ENCODE measurements at places on chromosomes 1 and 21.

GRCh38 chr1:189654906-189655305 lies 822.8 kb downstream of the BRINP3 start:
- DNase-seq: no peak

DNA sequence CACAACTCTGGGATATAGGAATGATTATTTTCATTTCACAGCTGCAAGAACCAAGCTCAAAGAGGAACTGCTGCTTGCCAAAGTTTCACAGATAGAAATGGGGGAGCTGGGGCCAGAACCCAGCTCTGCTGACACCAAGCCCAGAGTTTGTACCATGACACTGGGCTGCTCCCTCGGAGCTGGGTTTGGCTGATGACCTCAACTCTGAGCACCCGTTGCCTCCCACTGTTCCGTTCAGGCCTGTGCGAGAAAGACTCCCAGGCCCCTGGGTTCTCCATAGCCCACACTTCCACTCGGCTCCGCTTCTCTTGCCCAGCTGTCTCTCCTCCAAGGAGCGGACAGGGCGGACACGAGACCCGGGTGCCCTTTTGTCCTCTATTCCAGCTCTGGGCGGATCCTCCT lies 55.2 kb downstream of the NGF start:
- DNase-seq: peak; percentile 14

GRCh38 chr1:235327559-235328270 lies at the start of gene ARID4B:
Gene ARID4B, minus strand, starts transcription at chr1:235328179. Its CDS starts 1,260 bp downstream, at chr1:235326919.
- no peak for DNase-seq

- no peak for DNase-seq
Observed at GRCh38 chr1:95071539-95071938, 1.2 kb downstream of the ALG14 start.

DNA sequence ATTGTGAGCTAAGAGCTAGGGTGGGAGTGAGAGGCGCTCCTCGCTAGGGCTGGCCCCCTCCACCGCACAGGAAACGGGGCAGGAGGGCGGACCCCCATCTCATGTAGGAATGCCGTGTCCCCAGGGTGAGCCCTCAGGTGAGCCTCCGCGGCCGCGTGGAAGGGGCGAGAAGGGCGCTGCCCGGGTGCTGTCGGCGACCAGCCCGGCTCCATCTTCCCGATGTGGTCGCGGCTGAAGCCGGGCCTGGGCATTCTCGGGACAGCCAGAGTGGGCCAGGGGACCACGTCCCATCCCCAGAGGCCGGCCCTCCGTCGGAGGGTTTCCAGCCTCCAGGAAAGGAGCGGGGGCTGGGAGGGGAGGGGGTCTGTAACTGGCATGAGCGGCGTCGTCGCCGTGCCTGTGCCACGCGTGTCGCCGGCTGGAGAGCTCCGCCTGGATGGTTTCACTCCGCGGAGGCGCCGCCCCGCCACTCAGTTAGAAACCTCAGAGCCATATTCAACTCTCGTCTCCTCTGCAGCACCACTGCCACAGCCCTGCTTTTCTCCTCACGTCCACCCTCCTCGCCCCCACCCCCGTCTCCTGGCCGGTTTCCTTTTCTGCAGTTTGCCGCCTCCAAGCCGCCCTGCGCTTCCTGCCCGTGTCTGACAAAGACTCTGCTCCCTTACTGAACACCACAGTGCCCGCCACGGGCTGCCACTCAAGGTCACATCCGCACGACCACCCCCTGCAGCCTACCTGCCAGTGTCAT lies at the start of gene TMEM269:
TMEM269 (plus strand) TSS at position 46 of the 748 bp plus-strand sequence. CDS start 4,903 bp downstream, outside the sequence.
- no peak for DNase-seq

DNA sequence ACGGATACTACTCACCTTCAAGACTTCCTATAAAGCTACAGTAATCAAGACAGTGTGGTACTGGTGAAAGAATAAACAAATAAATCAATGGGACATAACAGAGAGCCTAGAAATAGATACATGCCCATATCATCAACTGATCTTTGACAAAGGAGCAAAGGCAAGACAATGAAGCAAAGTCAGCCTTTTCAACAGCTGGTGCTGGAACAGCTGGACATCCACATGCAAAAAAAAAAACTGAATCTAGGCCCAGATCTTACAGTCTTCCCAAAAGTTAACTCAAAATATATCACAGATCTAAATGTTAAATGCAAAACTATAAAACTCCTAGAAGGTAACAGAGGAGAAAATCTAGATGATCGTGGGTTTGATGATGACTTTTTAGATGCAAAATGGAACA lies 170.3 kb downstream of the MIS18A start:
- DNase-seq: no peak

GRCh38 chr1:233412812-233413211 lies 85.3 kb downstream of the MAP3K21 start:
- no peak for DNase-seq

GRCh38 chr1:238581332-238581731 lies 690.6 kb upstream of the ZP4 start:
- DNase-seq: no peak

GRCh38 chr1:172513479-172513878 lies 19.5 kb upstream of the SUCO start:
- DNase-seq: no peak

DNA sequence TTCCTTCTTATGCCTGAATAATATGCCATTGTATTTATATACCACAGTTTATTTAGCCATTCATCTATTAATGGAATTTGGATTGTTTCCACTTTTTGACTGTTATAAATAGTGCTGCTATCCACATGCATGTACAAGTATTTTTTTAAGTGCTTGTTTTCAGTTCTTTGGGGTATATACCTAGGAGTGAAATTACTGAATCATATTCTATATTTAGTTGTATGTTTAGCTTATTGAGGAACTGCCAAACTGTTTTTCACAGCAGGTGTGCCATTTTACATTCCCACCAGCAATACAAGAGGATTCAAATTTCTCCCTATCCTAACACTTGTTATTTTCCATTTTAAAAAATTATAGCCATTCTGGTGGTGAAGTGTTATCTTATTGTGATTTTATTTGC lies 7.6 kb upstream of the HJV start:
- no peak for DNase-seq

- DNase-seq: no peak
Observed at GRCh38 chr1:229363723-229364122, 20.9 kb upstream of the CCSAP start.

DNA sequence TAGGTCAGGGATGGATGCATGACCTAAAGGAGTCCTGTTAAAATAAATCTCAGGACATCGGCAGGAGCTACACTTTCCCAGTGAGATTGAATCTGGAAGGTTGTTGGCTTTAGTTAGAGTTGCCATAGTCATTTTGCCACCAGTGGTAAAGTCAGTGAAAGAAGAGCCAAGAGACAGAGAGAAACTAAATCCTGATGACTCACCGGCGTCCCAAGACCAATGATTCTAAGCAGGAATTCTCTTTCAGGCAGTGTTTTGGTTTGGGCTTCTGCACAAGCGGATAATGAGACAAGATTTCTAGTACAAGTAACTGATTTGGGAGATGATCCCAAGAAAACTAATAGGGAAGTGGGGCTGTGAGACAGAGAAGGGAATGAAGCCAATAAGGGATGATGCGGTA lies 88.8 kb upstream of the ETS2 start:
- no peak for DNase-seq

DNA sequence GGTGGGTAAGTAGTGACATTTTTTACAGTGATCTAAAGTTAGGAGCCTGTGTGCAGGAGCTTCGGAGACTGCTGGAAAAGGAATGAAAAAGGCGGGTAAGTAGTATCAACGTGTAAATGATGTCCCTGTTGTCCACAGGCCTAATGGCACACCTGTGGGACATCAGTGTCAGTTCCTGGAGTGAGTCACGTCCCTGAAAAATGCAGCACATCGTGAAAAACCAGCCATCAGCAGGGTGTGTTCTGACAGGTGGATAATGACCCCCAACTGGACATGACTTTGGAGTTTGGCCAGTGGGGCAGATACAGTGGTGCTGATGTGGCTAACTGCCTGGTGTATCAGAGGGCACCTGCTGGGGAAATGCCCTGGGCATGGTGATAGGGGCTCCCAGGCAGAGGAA lies 12.0 kb upstream of the PRDM15 start:
- no peak for DNase-seq

GRCh38 chr1:121516234-121516967 lies 331.6 kb downstream of the SRGAP2C start:
- DNase-seq: peak; percentile 89

DNA sequence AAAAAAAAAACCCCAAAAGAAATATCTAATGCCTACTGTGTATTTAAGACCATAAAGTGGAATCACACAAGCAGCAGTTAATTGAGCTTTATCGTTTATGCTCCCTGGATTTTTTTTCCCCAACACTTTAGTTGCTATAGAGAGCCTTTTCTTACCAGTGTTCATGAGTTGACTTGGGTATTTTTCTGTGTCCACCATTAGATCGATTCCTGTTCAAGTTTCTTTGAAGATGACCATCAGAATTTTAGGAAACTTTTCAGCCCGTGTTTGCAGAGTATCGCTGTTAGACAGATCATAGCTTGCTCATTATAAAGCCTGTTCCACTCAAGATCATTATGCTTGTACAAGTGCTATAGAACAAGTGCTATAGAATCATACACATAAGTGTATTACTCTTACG lies 1.5 kb downstream of the RALGPS2 start:
- DNase-seq: no peak

DNA sequence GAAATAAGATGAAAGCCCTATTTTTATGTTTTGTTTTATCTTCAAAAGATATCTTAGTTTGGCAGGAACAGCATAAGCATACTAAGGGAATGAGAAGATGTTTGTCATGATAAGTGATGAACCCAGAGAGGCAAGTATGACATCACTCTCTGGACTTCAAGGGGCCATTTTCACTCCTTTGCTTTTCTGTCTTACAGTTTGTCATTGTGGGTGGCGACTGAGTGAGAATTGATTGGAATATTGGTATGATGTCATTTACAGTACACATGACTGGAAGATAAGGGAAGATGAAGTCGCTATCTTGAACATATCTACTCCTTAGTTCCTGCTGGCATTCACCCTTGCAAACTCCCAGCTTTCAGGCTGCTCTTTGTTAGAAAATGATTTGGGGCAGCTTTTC lies 258.1 kb upstream of the RAB4A start:
- no peak for DNase-seq

- peak; percentile 89 for DNase-seq
Observed at GRCh38 chr1:154158307-154159125, 3.6 kb upstream of the NUP210L start.

- DNase-seq: no peak
Observed at GRCh38 chr1:23556635-23557470, 2.4 kb downstream of the ID3 start.

GRCh38 chr1:35882586-35882944 lies 444 bp upstream of the AGO1 start:
- no peak for DNase-seq

GRCh38 chr1:235670157-235670776 lies 20.7 kb upstream of the GNG4 start:
- no peak for DNase-seq

DNA sequence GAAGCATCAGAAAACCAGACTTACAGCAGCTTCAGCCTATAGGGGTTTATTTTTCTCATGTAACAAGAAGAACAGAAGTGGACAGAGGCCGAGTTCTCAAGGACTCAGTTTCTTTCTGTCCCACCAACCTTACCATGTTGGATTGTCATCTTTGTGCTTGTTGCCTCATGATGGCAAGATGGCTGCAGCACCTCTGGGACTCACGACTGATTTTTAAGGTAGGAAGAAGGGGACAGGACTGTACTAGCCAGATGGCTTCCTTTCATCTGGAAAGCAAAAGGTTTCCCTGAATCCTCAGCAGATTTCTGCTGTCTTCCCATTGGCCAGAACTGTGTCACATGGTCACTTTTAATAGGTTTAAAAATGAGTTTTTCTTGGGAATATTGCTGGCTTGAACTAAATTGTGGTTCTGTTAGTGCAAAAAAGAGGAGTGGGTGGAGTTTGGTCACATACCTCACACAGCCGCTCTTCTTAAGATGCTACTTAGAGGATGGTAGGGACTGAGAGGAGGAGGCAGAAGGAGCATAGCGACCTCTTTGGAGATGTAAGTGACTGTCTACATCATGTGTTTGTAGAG lies 48.1 kb upstream of the ENAH start:
- no peak for DNase-seq

DNA sequence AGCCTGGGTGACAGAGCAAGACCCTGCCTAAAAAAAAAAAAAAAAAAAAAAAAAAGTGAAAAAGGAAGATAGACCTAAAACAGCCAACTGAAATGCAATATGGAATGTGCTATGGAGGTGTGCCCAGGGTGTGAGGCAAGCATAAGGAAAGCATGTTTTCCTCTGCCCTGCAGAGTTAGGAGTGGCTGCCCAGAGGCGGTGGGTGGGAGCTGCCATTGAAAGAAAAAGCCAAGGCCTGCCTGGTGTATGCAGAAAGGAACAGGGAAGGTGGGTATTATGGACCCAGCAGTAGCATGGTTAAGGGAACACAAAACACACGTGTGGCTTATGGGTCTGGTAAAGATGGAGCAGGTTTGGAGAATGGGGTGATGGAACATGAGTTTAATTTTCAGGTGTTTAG lies 8.9 kb downstream of the CD244 start:
- no peak for DNase-seq

DNA sequence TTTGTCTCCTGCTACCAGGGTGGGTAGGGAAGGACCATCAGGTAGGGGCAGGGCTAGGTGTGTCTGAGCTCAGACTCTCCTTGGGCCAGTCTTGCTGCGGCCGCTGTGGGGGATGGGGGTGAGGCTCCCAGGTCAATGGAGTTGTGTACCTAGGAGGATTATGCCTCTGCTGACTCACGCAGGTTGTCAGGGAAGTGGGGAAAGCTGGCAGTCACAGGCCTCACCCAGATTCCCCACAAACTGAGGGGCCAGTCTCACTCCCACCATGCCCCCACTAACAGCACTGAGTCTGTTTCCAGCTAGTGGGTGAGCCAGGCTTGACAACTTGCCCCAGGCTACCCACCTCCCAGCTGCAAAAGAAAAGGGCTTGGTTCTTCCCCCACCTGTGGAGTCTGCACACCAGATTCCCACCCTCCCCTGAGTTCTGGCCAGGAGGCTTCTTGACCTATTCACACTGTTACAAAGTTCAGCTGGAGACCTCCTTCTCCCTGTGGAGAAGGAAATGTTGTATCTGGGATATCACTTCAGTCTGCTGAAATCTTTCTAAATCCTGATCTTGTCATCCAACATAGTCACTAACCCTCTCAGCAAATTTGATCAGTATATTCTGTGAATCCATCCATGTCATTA lies 69.2 kb upstream of the GJA8 start:
- DNase-seq: no peak

GRCh38 chr1:231420959-231421545 lies 1.0 kb downstream of the EGLN1 start:
- DNase-seq: peak; percentile 75

DNA sequence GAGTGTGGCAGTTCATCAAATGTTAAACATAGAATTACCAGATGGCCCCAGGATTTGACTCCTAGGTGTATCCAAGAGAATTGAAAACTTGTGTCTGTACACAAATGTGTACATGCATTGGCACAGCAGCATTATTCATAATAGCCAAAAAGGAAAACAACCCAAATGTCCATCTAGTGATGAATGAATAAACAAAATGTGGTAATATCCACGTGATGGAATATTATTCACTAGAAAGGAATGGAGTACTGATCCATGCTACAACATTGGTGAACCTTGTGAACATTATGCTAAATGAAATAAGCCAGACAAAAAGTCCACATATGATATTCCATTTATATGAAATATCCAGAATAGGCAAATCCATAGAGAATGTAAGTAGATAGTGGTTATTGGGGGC lies 77.7 kb downstream of the RAVER2 start:
- DNase-seq: no peak
